ENCODE measurements at places on chromosomes 7 and 10. TPM values are rescaled to one million over a fixed set of nuclear protein-coding genes. Genes with fewer than 3 reads are reported as not detected.

DNA sequence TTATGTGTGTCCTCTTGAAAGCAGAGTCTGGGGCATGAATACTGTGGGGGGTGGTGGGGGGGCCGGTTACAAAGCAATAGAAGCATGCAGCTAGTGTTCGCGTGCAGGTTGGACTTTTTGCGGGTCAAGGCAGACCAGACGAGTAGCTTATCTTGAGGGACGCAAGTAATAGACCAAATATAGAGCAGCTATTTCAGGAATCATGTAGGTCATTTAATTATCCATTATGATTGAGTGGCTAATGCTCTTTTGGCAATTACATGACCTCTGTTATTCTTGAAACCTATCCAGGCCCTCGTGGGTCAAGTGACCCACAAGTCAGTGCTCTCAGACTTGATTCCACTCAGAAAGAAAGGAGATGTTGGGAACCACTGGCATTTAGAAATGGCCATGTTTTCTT lies 93.0 kb downstream of the BTRC start:
- no peak overlapping the region for H3K4me3 ChIP-seq
- no peak for DNase-seq
- H3K27ac ChIP-seq, result no peak overlapping the region
- no peaks in the 10 kb centered on the region for H3K27me3 ChIP-seq

DNA sequence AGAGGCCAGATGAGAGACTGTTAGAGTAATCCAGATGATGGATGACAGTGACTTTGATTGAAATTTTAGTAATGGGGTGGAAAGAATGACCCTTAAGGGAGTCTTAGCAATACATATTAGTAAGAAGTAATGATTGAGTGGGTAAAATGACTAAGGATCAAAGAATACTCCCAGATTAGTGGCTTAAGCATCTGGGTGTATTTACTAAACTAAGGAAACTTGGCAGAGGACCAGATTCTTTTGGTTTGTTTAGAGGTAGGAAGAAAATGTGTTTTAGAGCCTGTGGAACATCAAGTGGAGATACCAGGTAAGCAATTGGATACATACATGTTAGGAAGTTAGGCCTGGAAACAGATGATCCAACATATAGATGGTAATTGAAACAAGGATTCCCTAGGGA lies 58.8 kb upstream of the ADRA2A start:
- H3K27me3 ChIP-seq, result no peaks in the 10 kb centered on the region
- no peaks in the 10 kb centered on the region for H3K4me1 ChIP-seq
- no peak for DNase-seq
- peaks cover 32% of the 10 kb centered on the region for H3K36me3 ChIP-seq

DNA sequence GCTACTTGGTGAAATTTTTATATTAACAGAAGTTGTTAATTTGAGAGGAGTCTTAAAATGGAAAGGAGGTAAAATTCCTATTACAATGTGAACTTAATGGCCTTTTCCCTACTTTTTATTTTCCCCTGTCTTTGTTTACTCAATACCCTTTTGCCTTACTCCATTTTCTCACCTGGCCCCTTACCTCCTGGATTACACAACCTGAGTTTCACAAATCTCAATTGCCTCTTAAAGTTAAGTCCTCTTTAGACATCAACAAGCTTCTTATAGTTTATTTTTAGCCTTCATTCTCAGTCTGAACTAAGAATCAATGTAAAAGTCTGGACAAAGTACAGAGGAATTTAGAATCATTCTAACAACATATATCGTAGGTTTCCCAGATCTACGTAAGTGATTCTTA lies 247.0 kb downstream of the PCDH15 start:
- H3K36me3 ChIP-seq, result no peaks in the 10 kb centered on the region
- no peak overlapping the region for H3K27ac ChIP-seq
- H3K4me1 ChIP-seq, result no peaks in the 10 kb centered on the region
- no peaks in the 10 kb centered on the region for H3K27me3 ChIP-seq

The OR2A1 gene
- total RNA-seq, result not detected

The GPR26 gene
- not detected for total RNA-seq

The NFE2L3 gene
- total RNA-seq, result 0.68 TPM

The ITGA8 gene
- total RNA-seq, result not detected
